ENCODE measurements at places on chromosomes 5 and 9.

DNA sequence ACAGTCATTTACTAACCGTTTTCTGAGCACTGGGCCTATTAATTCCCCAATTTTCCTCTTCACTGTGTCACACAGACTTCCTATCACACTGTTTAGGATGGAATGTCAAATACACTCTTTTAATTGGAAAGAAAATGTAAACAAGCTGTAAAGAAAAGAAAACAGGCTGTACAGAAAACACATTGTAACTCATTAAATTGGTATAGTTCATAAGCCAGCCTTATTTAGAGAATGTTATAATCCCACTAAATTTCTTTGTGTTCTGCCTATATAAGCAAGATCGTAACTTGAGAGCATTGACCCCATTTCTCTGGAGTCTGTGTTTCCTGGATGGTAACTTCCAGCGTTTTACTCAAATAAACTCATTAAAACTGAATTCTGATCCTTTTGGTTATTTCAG, 46.5 kb downstream of the TARS1 start:
- no peak for DNase-seq

- no peak for DNase-seq
These were observed 24.3 kb downstream of the NIPSNAP3B start for GRCh38 chr9:104788251-104788650.

DNA sequence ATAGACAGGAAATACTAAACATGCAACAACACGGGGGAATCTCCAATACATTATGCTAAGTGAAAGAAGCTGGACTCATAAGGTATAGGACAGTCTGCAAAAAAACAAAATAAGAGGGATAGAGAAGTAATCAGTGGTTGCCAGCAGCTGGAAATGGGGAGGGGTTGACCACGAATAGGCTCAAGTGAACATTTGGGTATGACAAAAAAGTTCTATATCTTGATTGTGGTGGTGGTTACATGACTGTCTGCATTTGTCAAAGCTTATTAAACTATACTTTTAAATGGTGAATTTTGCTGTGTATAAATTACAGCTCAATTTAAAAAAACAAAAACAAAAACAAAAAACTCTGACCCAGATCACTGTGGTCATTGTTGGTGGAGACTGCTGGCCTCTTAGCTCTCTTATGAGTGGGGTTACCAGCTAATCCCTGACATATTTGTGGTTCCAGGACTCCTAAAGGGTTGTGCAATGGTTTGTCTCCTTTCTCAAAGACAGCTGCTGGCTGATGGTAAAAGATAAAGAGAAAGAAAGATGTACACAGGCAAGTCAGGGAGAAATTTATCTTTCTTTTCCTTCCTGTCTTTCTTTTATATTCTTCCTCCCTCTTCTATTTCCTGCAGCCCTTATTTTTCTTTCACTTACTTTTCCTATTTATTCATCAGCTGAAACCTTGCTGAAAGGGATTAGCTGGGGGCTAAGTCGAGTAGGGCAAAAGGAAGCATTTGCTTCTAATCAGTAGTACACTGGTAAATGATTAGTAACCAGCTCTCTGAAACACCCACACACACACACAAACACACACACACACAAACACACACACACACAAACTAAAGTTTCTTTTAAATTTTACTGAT, 42.6 kb upstream of the APC start:
- DNase-seq, result no peak

GRCh38 chr9:95206143-95206542, 111.4 kb downstream of the FANCC start:
- DNase-seq, result no peak

GRCh38 chr5:113219695-113220094, 215.1 kb downstream of the TSSK1B start:
- no peak for DNase-seq

DNA sequence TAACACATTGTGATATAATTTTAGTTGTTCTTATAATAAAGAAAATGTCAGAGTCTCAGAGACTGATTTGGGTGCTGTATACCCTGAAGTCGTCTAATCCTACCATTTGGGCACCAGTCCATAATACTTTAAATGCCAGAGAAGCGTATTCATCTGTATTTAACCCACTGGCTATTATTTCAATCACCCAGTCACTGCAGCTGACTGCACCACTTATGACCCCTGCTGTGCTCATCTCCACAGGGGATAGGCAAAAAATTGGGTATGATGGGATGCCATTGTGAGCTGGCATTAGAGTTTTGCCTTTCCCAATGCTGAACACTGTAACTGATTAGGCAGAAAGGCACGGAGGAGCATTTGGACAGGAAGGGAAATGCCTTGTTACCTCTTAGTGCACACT, 599.7 kb downstream of the CAAP1 start:
- no peak for DNase-seq

- no peak for DNase-seq
These were observed 11.7 kb downstream of the MTREX start for GRCh38 chr5:55319491-55319890.

DNA sequence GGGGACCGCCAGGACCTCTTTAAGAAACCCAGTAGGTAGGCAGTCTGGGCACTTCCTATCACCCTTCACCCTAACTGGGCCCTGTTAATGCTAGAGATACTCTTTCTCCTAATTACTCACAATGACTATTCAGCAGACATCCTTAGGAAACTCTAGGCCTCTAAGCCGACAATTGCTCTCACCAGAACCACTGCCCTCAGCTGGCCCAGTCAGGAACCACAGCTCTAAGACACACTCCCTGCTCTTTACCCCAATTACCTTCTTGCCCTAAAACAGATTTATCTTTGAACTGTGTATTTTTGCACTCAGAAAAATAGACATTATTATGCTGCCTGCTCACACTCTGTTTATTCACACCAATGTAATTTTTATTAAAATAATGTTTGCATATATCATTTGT, 432.6 kb upstream of the SLC30A5 start:
- DNase-seq, result no peak

DNA sequence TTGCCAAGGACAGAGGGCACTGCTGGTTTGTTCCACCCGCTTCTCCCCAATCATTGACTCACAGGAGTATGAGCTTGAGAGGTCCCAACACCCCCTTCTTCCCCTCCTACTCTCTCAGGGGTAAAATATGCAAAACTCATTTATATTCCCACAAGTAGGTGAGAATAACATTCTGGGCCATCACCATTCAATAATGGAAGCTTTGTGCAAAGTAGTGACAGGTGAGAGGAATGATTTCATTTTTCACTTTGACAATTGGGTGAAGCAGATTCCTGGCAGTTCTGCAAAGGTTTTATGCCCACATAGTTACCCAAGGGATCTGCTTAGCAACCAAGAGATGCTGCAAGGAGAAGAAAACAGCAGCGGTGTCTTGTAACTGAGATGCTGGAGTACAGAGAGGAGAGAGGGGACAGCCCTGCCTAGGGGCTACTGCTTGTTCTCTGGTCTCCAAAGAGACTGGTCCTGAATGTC, 137.6 kb downstream of the CMYA5 start:
- no peak for DNase-seq

- DNase-seq, result no peak
These were observed 113.5 kb upstream of the WWC1 start for GRCh38 chr5:168177831-168178450.

- no peak for DNase-seq
These were observed 108.3 kb upstream of the TYRP1 start for GRCh38 chr9:12584656-12585522.

DNA sequence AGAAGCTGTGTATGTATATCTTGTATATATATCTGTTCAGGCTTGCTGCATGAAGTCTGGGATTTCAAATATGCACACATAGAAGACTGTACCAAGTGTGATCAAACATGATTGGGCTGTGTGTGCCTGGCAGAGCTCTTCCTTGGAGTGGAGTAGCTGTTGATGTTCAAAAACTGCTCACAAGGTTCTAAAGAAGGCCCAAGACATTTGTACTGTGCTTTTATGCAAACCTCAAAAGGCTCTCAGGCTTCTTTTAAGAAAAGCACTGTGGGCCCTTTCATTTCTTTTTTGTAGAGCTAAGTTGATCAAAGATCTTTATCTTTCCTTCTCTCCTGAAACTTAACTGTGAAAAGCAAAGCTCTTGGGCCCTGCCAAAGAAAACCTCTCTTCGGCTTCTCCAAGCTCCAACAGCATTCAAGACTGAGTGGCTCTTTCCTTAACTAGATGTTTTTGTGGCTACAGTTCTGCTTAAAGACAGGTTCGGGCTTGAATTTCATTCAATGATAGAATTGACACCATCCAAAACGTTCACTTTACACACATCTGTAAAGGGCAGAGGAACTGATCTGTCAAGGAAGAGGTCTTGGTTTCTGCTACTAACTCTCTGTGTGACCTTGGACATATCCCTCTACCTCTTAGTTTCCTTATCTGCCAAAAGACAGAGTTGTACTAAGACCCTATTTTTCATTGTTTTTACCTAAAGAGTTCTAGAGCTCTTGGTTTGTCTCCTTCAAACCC, 105.8 kb upstream of the IL6ST start:
- DNase-seq, result no peak

DNA sequence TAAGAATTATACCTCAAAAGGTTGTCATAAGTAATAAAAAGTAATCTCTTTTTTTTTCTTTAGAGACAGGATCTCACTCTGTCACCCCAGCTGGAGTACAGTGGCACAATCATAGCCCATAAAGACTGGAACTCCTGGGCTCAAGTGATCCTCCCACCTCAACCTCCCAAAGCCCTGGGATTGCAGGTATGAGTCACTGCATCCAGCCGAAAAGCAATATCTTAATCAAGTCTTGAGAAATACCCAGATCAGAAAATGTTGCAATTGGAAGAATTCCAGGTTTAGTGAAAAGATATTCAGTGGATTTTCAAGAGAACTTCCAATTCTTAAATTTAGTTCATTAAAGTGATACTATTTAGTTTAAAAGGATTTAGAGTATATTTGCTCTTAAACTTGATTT, 40.9 kb upstream of the IDNK start:
- no peak for DNase-seq

DNA sequence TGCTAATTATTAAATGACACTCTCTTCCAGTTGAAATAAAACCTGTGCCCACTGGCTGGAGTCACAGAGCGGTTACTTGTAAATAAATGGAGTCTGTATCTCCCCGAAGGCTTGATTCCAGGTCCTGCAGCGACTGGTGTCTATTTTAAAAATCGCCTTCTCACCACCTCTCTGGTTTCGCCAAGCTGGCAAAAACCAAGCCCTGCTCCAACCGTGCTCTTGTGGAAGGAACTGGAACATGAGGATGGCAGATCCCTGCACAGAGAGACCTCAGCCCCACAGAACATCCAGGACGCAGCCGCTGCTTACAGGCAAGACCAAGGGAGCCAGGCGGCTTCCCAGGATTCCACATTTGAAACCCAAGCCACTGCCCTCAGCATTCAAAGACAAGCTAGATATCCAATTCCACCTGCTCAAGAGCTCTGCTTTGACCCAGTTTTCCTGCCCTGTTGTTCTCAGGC, 15.0 kb downstream of the SEMA4D start:
- no peak for DNase-seq

- DNase-seq, result no peak
These were observed 233.3 kb downstream of the ZNF608 start for GRCh38 chr5:124512952-124513632.

DNA sequence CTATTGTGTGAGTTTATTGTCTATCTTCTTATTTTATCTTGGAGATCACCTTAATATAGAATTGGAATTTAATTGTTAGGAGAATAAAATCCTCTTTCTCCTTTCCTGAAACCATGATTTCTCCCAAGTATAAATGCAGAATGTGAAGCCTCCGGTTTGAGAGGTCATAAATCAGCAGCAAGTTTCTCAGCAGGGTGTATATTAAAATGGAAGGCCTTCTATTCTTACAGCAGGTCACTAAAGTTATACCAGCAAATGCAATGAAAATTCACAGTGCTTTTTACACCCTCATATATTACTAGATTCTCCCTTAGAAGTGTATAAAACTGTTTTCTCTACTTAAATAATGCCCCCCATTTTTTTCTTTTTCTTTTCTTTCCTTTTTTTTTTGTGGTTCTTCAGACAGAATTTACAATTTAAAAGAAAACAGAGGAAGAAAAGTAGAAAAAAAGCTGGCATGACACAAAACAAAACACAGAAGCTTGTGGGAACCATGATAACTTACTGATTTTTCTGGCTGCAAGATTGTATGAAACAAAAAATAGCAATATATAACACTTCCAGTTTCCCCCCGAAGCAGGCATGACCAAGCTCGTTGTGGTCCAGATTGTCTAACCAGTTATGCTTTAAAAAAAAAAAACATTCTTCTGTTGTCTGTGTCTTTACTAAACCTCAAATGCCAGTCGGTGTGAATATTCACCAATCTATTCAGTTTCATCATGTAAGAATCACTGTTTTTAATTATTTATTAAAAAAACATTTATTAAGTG, 211.2 kb downstream of the RAB3C start:
- no peak for DNase-seq

GRCh38 chr9:113343732-113344231, 3.7 kb upstream of the WDR31 start:
- DNase-seq, result no peak

- DNase-seq, result no peak
These were observed 399.3 kb upstream of the CDH9 start for GRCh38 chr5:27437594-27438200.

DNA sequence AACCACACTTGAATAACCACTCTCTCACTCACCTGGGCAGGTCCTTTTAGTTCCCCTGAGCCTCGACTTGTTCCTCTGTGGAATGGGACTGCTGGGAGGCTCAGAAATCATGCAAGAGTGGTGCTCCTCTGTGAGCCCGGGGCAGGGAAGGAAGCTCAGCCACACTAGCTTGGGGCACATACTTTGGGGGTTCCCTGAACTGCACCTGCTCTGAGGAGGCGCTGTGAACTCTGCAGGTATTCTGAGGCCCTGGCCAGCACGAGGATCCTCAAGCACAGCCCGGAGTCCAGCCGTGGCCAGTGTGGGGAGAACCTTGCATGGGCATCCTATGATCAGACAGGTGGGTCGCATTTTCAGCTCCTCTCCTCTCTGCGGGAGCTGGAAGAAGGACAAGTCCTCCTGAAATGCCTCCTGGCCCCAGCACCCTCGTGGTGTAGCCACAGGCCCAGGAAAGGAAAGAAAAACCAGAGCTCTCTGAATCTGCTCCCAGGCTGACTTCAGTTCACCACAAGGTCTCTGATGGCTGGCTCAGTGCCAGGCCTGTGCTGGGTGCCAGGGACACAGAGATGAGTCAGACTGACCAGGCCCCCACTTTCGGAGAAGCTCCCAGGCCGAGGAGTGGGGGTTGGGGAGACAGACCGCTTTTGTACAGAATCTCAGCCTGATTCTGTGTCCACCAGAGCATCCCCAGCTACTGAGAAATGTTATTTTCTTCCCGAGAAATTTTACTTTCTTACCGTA, 11.9 kb downstream of the GLIPR2 start:
- DNase-seq, result peak; percentile 41

GRCh38 chr5:59810041-59810440, 83.5 kb downstream of the PDE4D start:
- DNase-seq, result peak; percentile 19

DNA sequence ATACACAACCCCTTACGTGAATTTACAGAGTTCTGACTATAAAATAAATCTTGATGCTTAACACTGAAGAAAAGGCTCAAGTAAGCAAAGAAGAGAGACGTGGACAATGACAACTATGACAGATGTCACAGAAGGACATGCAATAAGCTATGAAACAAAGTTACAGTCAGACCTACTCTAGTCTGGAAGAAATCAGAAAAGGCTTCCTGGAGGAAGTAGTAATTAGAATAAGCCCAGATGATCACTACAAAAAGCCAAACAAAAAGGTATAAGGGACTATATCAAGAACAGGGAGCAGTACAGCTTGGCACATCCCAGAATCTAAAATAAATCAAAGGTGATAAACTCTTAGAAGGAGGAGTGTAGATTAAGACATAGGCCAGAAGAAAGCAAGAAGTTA, 6.3 kb downstream of the FNIP1 start:
- no peak for DNase-seq

- no peak for DNase-seq
These were observed 75.3 kb downstream of the NMUR2 start for GRCh38 chr5:152329761-152330283.

- no peak for DNase-seq
These were observed 361.4 kb upstream of the POU5F2 start for GRCh38 chr5:94102849-94103248.

Data from stimulated activated CD8-positive, alpha-beta memory T cell treated with anti-CD3 and anti-CD28 coated beads, Interleukin-7, amount 100 ng/mL, for 24 hours (primary cell).